ENCODE measurements at places on chromosomes 7 and 10.

DNA sequence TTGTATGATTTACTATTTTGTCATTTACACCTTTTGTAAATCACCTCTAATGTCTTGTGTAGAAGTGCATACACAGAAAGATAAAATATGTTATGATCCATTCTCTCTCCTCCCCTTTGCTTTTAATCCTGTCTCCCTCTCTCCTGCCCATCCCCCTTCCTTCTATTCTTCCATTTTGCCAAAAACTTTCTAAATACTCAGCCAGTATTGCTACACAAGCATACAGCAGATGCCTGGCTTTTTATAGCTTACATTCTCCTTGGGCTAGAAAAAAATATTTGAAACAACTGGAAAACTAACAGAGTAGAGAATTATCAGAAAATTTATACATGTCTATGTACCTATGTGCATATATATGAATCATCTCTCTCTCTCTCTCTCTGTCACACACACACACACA, 308.7 kb upstream of the BMPER start:
- no peak for DNase-seq

- no peak for DNase-seq
Observed at GRCh38 chr7:16493266-16493665, 27.7 kb upstream of the SOSTDC1 start.

GRCh38 chr10:12945690-12946359, 55.7 kb downstream of the CCDC3 start:
- DNase-seq: no peak

DNA sequence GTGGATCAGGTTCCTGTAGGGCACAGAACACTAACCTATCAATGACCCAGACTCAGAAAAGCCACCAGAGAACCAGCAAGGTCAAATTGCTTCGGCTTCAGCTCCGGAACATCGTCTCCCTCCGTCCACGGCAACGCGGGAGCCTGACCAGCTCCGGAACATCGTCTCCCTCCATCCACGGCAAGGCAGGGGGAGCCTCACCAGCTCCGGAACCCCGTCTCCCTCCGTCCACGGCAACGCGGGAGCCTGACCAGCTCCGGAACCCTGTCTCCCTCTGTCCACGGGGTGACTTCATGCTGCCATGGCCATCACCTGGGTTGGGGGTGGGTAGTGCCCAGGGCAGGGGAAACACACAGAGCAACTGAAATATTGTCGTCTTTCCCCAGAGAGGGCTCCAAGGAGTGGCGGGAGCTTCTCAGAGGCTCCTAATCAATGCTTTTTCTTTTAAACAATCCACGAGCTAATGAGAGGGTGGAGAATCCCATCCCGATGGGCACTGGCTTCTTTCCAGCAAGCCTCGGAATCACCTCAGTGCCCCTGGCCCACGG, 403.5 kb downstream of the DNAJB6 start:
- no peak for DNase-seq

DNA sequence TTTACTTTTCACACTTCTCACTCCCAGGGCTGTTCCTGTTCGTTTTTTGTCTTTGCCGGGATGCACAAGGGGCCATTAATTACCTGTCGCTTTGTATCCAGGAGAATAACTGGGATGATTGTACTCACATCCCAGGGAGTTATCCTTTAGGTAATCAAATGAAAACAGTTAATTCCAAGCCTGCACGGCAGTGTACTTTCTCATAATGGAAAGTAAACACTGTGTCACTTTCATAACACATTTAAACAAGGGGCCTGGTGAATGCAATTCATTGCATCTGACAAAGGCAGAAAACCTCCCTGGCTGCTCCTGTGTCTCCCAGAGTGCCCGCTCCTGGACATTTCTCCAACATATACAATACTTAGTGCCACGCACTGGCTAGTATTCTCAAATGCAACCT, 138.7 kb upstream of the CELF2 start:
- no peak for DNase-seq

GRCh38 chr7:1902231-1902855, 232.3 kb downstream of the ELFN1 start:
- DNase-seq: no peak

- no peak for DNase-seq
Observed at GRCh38 chr10:24455447-24455846, 246.5 kb downstream of the KIAA1217 start.

- DNase-seq: no peak
Observed at GRCh38 chr10:117967149-117967650, 79.5 kb downstream of the RAB11FIP2 start.

GRCh38 chr10:62071846-62072281, 170.4 kb downstream of the ARID5B start:
- DNase-seq: no peak

- no peak for DNase-seq
Observed at GRCh38 chr10:12048547-12048946, 5.9 kb upstream of the UPF2 start.

DNA sequence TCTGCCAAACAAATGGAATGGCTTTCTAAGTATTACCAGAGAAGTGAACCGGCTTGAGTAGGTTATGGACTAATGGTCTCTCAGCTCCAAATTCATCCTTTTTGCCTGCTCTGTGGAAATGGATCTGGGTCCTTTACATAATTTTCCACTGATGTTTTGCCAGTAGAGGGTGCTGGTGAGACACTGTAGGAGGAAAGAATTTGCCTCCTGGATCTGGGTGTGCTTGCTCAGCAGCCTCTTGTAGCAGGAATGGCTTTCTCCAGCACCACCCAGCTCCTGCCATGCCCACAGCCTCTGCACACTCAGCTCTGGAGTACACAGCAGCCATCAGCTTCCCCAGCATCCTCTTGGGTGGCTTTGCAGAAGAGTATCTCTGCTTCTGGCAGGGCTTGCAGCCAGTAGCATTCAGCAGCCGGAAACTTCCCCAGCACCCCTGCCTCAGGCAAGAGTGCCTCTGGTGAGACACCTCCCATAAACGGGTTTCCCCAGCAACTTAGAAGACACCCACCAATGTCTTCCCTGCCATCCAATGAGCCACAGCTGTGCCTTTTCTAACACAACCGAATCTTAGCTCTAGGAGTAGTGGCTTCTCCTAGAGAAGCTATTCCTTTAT, 235.0 kb upstream of the PLPP4 start:
- no peak for DNase-seq

GRCh38 chr7:129101746-129102145, 42.8 kb upstream of the TSPAN33 start:
- no peak for DNase-seq

All from stimulated activated CD8-positive, alpha-beta memory T cell treated with anti-CD3 and anti-CD28 coated beads, Interleukin-15, amount 100 ng/mL, for 4 hours (primary cell).